ENCODE measurements at places on chromosomes 11 and 22. TPM values are rescaled to one million over a fixed set of nuclear protein-coding genes. Genes with fewer than 3 reads are reported as not detected.

OR52N4 gene
- 0.08 TPM for polyA plus RNA-seq

PGGHG gene
- polyA plus RNA-seq, result 37.9 TPM

FOLR2 gene
- not detected for polyA plus RNA-seq

P2RX3 gene
- not detected for polyA plus RNA-seq

CCDC15 gene
- polyA plus RNA-seq, result 0.75 TPM

ALDH3B1 gene
- polyA plus RNA-seq, result 1.0 TPM

BBS1 gene
- polyA plus RNA-seq, result 29.2 TPM

CRYBA4 gene
- not detected for polyA plus RNA-seq

TP53I11 gene
- polyA plus RNA-seq, result 29.6 TPM

C11orf24 gene
- 40.4 TPM for polyA plus RNA-seq

OR51B2 gene
- polyA plus RNA-seq, result not detected

IGF2 gene
- 4.3 TPM for polyA plus RNA-seq

GSTT2 gene
- polyA plus RNA-seq, result 3.0 TPM

TST gene
- 116 TPM for polyA plus RNA-seq

All from endothelial cell of umbilical vein (primary cell).